ENCODE measurements at places on chromosomes 12 and 14. TPM values are rescaled to one million over a fixed set of nuclear protein-coding genes. Genes with fewer than 3 reads are reported as not detected.

DNA sequence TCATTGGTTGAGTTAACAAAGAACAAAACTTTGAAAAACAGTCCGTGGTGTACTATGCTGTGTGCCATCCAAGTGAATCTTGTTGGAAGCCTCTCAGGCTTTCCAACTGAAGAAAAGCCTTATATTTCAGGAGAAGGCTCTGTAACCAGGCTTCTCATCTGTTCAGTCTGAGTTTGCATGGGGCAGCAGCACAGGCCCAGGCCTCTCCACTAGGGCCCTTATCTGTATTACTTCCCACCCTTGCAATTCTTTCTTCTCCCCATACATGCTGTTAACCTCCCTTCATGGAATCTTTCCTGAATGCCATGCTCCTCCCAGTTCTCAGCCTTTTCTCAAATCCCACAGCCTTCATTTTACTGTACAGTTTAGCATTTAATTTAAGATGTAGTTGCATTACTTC lies 28.3 kb downstream of the FRMD6 start:
- DNase-seq = no peak
- no peak overlapping the region for H3K4me3 ChIP-seq
- H3K27me3 ChIP-seq = no peaks in the 10 kb centered on the region
- no peaks in the 10 kb centered on the region for H3K36me3 ChIP-seq

DNA sequence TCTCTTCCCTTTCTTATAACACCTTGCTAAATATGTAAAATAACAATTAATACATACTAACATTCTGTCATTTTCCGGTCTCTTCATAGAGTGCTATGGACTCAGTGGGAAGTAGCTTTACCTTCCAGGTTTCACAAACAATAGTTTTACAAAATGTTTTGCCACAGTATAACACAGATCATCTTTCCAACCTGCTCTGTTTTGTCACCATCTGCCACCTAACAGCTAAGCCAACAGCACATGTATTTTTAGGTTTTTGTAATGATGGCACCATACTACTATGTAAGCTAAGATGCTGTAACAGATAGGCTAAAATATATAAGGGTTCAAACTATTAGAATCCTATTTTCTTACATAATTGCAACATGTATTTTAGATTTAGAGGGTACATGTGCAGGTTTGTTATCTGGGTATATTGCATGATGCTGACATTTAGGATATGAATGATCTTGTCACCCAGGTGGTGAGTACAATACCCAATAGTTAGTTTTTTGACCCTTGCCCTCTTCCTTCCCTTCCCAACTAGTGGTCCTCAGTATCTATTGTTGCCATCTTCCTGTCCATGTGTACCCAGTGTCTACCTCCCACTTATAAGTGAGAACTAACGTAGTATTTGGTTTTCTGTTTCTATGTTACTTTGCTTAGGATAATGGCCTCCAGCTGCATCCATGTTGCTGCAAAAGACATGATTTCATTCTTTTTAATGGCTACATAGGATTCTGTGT lies 8.7 kb downstream of the RHOJ start:
- no peaks in the 10 kb centered on the region for H3K4me1 ChIP-seq
- H3K4me3 ChIP-seq = no peak overlapping the region
- DNase-seq = no peak
- H3K27me3 ChIP-seq = no peaks in the 10 kb centered on the region

GRCh38 chr12:12376646-12377448 lies 20.0 kb downstream of the BORCS5 start:
- no peaks in the 10 kb centered on the region for H3K36me3 ChIP-seq
- H3K4me3 ChIP-seq = no peak overlapping the region
- no peak for DNase-seq
- H3K27me3 ChIP-seq = no peaks in the 10 kb centered on the region
- no peak overlapping the region for H3K27ac ChIP-seq

DNA sequence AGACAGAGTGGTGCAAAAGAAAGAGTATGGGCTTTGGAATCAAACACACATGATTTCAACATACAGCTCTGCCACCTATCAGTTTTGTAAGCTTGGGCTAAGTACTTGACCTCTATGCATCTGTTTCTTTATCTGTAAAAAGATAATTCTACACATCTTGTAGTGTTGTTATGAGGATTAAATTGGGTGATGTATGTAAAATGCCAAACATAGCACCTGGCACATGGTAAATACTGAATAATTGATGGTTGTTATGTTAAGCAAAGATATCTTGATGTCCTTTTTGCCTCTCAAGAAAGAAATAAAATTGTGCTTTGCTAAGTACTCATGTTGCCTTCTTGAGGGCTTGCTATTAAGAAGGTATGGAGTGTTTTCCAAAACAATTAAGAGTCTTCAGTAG lies 2.3 kb upstream of the CSRP2 start:
- no peak overlapping the region for H3K4me3 ChIP-seq
- no peaks in the 10 kb centered on the region for H3K36me3 ChIP-seq
- DNase-seq = no peak
- peaks cover 7% of the 10 kb centered on the region for H3K4me1 ChIP-seq
- H3K27ac ChIP-seq = peak overlapping the region; percentile 96

DNA sequence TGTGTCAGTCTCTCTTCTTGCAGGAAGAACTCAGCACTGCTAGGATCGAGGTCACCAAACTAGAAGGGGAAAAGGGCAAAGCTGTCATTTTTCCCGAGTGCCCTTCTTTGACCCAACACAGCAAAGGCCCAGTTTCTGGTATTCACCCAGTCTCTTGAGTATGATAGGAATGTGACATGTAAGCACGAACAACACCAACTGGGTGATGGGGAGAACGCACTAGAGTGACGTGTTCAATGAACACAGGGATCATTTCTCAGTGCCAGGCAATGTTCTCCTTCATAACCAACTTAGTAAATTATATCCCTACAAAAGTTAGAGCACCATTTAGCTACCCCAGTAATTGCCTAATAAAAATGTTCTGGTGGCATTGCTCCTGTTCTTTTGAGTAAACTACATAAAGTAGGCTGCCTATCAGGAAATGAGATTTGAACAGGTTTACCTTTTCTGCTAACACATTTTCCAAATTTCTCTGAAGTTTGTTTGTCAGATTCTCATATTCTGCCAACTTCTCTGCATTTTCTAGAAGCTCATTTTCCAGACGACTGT lies 64.5 kb downstream of the NIN start:
- H3K27ac ChIP-seq = peak overlapping the region; percentile 46
- peaks cover 30% of the 10 kb centered on the region for H3K4me1 ChIP-seq
- H3K36me3 ChIP-seq = peaks cover 2% of the 10 kb centered on the region

Gene ARHGEF40
- total RNA-seq = 61.7 TPM

Gene TSPAN8
- 70.9 TPM for total RNA-seq

Gene STX2
- 27.3 TPM for total RNA-seq

Gene ATL1
- total RNA-seq = 14.3 TPM

Gene POP5
- 22.3 TPM for total RNA-seq

Measured in thoracic aorta (tissue), 2 donors.